Dermis blood vessel endothelial cell (primary cell): ENCODE measurements at places on chromosomes 2 and 18. TPM values are rescaled to one million over a fixed set of nuclear protein-coding genes. Genes with fewer than 3 reads are reported as not detected.

The LINC00305 gene
- total RNA-seq, result 0.14 TPM in 1 of 2 replicates, not detected in the other

The REG1B gene
- total RNA-seq, result not detected in 2 replicates

The MIB1 gene
- 73.2 and 76.7 TPM in 2 replicates for total RNA-seq

DNA sequence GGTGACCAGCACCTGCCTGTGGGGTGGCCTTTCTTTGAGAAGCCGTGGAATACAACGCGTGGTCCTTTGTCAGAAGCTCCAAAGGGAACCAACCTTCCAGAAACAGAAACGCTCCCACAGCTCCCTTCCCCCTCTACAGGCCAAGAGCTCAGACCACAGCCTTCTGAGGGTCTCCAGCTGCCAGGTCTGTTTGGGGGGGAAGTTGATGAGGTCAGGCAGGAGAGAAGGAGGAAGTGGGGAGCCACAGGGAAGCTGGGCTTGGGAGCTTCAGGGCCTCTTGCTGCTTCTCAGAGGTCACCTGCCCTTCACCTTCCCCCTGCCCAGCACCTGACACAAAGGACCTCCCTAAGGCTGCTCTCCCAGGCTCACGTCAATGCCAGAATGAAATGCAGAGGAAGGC, 287.7 kb upstream of the ID2 start:
- DNase-seq, result no peak

GRCh38 chr18:1408376-1408775, 503.7 kb downstream of the ADCYAP1 start:
- no peak for DNase-seq
